ENCODE measurements at places on chromosomes 4 and X. TPM values are rescaled to one million over a fixed set of nuclear protein-coding genes. Genes with fewer than 3 reads are reported as not detected.
A peak's percentile ranks its signal among the peaks of the same experiment; 100 is the strongest.

DNA sequence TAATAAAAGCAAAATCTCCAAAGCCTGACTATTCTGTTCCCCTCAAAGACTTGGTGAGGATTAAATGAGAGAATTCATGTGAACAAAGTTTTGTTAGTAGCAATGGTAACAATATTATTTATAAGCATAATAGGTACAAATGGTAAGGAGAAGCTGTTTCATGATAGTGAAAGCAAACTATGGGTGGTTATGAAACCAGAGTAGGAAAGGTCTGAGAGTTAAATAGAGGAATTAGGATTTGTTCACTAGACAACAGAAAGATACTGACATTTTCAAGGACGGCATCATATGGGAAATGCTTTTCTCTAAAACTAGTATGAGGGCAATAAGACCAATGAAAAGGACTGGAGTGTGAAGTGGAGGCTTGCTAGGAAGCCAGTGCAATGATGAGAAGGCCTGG, 128.6 kb upstream of the FTHL17 start:
- no peak for DNase-seq

DNA sequence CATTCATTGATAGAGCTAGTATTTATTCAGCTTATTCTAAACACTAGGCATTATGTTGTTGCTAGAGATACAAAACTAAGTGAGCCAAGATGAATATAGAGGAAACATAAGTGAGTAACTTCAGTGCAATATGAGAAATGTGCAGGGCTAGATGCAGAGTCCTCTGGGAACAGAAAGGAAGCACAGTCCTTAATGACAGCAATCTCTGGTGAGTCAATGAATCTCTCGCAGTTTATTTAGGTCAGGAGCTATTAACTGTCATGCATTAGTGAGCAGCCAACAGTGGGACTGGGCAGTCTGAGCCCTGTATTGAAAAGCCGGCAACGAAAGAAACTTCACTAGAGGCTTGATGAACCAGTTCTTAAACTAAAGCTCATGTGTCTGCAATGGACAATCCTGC, 598.1 kb upstream of the MAGEB2 start:
- DNase-seq: no peak

DNA sequence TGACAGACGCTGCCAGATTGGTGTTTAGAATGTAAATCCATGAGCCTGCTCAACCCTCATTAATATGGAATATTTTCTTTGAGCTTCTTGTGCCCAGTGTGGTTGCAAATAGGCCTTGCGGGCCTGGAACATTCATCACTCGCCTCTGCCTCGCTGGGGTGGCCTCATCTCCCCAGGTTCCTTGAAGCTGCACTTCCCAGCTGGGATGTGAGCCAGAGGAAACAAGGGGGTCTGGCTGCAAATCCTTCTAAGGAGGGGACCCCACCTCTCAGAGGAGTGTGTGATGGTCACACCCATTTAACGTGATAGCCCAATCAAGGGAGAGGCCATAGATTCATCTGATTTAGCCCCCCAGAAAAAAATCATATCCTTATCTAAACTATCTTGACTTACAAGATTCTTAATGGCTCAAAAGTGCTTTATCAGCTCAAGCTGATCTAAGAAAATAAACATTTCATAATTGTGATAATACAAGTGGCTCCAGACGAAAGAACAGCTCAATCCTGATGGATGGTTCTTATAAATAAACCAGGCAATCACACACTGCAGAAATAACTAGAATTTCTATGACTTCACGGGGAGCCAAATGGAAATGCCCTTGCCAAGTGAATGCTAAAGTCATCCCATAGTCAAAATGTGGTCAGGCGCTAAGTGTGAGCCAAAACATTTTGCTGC, 189.9 kb downstream of the PTTG2 start:
- DNase-seq: no peak

The ADH1B gene
- total RNA-seq: 0.26 TPM

DNA sequence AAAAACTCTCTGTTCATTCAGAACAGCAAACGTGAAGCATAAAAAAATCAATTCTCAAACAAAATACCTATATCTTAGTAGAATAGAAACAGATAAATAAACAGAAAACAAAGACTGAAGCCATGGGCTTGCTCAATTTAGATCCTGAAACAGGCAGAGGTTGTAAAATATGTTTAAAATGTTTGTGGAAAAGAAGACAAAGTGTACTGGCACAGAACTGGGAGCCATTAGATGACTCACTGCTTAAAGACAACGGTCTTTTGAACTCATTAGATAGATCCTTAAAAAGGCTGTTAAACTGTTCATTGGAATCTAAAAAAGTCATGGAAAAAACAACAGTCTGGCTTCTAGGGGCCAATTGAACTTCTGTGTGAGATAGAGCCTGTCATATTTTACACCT, 247.0 kb upstream of the NDST4 start:
- no peak for DNase-seq

DNA sequence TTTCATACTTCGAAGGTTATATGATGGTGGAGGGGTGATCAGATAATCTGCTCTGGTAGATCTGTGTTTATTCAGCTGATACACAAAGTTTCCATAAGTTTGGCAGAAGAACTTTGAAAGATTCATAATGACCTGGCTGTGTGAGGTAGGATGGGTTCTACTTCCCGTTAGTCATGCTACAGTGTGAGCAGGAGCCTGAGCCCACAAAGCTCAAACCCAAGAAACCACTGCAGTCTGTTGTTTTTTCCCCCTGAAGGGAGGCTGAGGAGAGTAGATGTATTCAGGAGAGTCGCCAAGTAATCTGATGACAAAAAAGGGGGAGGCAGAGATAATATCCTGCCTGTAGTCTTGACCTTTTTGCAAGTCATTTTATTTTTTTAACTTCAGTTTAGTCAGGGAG, 52.8 kb upstream of the PPP3CA start:
- peak; percentile 14 for DNase-seq

DNA sequence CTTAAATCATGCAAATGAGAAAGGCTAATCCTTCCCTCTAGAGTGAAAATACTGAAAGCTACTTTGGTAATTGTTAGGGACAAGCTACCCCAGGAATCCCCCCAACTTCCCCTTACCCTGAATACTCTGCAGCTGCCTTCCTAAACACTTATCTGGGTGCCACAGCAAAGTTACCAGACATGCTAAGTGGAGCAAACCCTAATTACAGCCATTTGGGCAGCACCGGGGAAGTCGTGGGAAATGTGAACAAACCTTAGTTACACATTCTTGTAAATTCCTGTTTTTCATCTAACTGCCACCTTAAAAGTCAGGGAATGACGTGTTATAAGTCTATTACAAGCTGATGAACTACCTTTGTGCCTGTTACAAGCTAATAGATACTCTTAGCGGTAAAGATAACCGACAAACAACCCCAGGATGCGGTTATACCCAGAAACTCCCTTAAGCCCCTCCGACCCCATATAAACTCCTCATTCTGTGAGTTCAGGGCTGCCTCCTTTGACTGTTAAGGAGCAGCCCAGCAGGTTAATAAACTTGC, 66.0 kb upstream of the PLAC8 start:
- no peak for DNase-seq

DNA sequence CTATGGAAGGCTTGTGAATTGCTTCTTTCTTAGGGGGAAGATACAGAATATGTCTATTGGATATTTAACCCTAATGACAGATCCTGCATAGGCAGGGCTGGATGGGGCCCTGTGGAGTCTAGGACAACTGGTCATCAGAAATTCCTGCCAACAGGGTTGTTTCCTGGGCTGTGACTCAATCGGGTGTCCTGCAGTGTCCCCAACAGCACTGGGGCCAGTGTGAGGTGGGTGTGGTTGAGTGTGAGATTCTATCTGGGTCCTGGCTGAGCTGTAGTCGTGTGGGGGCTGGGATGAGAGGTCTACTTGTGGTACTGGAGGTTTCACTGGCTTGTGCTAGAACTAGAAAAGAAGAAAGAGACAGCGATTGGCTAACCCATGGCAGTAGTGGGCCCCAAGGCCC, 87.3 kb upstream of the WDR1 start:
- no peak for DNase-seq

GRCh38 chr4:139492429-139492828, 38.5 kb downstream of the RAB33B start:
- no peak for DNase-seq

DNA sequence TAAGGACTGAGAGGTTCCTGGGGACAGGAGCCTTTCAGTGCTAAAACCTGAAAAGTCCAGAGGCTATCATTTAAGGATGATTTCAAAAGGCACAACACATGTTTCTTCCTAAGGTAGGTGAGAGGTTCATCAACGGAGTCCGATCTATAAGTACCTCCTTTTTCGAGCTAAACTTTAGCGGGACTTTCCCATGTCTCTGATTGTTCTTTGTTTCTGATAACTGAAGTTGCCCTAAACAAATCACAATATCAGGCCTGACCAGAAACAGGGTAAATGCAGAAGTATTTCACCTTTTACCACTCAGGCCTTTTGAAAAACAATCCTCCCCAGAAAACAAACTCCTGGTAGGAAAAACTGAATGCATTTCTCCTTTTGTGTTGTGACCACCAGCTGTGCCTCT, 17.6 kb downstream of the PIR start:
- DNase-seq: no peak

GRCh38 chrX:78796916-78797315, 49.4 kb downstream of the LPAR4 start:
- DNase-seq: no peak

DNA sequence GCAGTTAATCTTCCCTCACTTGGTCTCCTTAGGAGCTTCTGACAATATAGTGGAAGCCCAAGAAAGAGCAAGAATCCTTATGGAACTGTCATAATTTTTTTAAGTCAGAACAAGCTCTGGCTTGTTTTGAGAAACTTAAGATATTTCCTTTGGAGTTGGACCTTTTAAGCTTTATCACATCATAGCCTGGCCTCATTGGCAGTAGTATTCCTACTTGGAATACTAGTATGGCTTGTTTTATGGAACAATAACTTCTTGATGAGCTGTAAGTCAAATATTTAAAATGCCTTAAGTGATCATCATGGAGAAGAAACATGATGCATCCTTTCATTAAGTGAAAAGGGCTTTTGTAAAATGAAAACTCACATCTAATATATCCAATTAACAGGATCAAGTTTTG, 78.0 kb upstream of the NRK start:
- peak; percentile 83 for DNase-seq

- DNase-seq: no peak
Observed at GRCh38 chrX:136336623-136337022, 35.9 kb downstream of the ADGRG4 start.

The MAGEA1 gene
- not detected for total RNA-seq

GRCh38 chr4:10161840-10162239, 45.2 kb upstream of the WDR1 start:
- DNase-seq: no peak

The NAT8L gene
- total RNA-seq: not detected

The NUDT9 gene
- total RNA-seq: 19.0 TPM

The PTPN13 gene
- 39.0 TPM for total RNA-seq

The RHOH gene
- 0.53 TPM for total RNA-seq

GRCh38 chr4:25888781-25889180, 25.2 kb upstream of the SMIM20 start:
- DNase-seq: peak; percentile 50

GRCh38 chr4:54556587-54556986, 101.2 kb upstream of the KIT start:
- DNase-seq: no peak

Measured in bronchial epithelial cell (primary cell).